NCI-H1436 treated with DMSO at 0.1 percent for 48 hours (cell line): ENCODE measurements at places on chromosomes 11 and 22.

- DNase-seq, result no peak
Observed at GRCh38 chr11:71209181-71209580, 43.2 kb downstream of the SHANK2 start.

DNA sequence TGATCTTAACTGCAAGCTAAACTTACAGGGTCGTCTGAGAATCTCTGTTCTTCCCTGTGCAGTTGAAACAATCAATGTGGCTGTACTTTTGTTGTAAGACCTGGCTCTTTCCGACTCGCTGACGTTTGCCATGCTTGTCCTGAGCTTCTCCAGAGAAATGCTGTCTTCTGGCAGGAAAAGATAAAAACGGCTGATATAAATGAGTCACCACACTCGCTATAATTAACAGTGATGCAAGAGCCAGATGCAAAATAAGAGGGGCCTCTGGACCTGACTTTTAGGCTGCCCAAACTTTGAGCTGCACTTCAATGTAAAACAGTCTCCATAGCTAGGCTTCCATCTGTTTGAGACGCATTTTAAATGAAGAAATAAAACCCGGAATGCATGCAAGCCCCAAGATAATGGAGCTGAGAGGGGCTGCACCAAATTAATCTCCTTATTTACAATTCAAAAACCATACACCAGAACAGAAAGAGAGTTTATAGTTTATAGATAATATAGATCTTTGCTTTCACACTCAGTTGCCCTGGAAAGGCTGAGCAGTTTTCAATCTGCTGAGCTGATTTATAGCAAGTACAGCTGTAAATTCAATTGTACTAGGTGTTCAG lies 48.5 kb downstream of the WT1 start:
- no peak for DNase-seq

GRCh38 chr11:92317721-92318120 lies 93.1 kb downstream of the FAT3 start:
- DNase-seq, result no peak

GRCh38 chr11:15610881-15611280 lies 496.2 kb downstream of the INSC start:
- DNase-seq, result no peak

DNA sequence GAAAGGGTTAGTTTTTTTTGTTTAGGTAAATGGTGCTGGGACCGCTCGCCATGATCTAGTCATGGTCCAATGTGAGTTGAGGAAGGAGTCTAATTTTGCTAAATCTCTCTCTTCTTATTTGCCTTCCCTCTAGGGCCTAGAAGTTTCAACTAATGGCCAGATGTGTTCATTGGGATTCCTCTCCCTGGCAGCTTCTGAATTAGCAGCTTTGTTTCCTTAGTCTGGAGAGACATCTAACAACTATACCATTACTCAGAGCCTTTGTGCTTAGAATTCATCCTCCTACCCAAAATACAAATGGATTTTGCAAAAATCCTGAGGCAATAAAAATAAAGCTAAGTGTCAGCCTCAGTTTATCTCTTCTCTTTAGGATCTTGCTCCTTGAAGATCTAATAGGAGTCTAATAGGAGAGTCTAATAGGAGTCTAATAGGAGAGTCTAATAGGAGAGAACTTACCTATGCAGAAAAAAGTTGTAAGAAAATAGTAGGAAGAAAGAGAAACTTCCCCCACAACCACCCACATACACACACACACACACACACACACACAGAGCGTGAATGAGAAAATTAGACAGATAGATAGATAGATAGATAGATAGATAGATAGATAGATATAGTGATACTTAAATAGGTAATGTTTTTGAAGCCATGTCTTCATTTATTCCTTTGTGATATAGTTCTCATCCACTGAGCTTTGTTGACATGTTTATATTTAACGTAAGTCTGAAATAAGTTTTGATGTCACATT lies 980.5 kb upstream of the CNTN5 start:
- no peak for DNase-seq

GRCh38 chr11:26332572-26332915 lies 614 bp downstream of the ANO3 start:
- no peak for DNase-seq

- no peak for DNase-seq
Observed at GRCh38 chr11:131833366-131833765, 463.0 kb downstream of the NTM start.

DNA sequence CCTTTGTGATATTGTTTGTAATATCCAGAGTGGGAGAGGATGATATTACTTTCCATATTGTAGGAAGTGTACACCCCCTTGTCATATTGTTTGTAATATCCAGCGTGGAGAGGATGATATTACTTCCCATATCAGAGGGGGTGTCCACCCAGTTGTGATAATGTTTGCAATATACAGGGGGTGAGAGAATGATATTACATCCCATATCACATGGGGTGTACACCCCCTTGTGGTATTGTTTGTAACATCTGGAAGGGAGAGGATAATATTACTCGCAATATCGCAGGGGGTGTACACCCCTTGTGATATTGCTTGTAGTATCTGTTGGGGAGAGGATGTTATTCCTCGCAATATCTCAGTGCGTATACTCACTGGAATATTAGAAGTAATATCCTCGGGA lies 61.5 kb downstream of the PRSS23 start:
- DNase-seq, result no peak

DNA sequence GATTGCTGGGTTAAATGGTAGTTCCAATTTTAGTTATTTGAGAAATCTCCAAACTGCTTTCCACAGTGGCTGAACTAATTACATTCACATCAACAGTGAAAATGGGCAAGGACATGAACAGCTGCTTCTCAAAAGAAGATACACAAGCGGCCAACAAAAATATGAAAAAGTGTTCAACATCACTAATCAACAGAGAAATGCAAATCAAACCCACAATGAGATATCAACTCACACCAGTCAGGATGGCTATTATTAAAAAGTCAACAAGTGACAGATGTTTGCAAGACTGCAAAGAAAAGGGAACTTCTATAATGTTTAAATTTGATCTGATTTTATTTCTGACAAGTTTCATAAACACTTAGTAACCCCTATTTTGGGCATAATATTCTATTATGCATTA lies 537.5 kb downstream of the DLG2 start:
- no peak for DNase-seq

DNA sequence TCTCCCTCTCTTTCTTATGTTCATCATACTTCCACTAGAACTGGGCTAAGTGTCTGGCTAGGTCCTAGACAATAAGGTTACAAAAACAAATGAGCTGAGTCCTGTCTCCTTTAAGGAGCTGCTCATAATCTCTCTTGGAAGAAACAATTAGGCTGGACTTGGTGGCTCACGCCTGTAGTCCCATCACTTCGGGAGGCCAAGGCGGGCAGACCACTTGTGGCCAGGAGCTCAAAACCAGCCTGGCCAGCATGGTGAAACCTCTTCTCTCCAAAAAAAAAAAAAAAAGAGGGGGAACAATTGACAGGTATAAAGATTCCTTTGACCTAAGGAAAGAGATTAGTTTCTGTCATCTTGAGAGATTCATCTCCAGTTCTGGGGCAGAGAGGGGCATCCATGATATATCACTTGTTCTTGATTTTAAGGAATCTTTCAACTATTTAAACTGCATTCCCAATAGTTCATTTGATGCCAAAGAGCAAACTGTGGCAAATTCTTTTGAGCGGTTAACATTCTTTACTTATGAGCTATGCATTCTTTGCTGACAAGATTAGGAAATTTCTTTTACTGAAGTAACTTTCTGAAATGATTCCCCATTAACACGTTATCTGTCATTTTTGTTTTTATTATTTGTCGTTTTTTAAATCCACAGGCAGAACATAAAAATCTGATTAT lies 125.5 kb downstream of the C11orf87 start:
- no peak for DNase-seq

DNA sequence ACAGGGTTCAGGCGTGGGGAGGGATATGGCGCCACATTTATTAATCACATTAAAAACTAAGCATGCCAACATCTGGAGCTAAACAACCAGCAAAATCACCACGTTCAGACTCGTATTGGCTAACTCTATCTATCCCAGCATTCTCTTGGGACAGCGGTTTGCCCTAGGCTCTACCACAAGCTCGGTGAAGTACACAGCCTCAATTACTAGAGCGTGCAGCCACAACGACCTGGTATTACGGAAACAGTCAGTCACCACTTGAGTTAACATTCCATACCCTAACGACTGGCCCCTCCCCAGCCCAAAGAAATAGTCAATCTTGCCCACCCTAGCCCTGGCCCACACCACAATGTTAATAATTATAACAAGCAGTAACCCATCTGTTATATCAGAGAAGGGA lies 32.1 kb downstream of the APOL5 start:
- DNase-seq, result no peak

GRCh38 chr11:1201395-1202153 lies 21.3 kb upstream of the MUC5B start:
- no peak for DNase-seq

GRCh38 chr22:46068593-46069491 lies 81.5 kb upstream of the PPARA start:
- no peak for DNase-seq

GRCh38 chr11:106137061-106137460 lies 59.6 kb downstream of the AASDHPPT start:
- no peak for DNase-seq

- no peak for DNase-seq
Observed at GRCh38 chr11:108807262-108807661, 142.4 kb downstream of the DDX10 start.

DNA sequence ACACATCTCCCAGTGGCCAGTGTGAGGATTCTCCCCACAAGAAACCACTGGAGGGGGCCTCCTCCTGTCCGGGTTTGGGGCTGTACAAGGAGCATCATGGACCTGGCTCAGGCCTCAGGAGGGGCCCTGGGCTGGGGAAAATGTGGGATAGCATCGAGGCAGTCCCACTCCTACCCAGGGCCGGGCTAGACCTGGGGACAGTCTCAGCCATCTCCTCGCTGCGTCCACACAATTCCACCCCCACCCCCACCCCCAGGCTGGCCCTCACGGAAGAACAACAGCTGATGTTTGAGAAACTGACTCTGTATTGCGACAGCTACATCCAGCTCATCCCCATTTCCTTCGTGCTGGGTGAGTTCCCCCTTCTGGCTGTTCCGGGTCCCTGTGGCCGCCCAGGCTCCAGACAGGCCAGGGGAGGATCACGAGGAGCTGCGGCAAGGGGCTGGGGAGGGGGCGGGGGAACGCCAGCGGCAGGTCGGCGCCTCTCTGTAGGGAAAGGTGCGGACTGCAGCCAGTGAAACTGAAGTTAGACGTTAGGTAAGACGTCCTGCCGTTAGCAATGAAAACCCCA lies 4.8 kb downstream of the BEST1 start:
- DNase-seq, result no peak

- no peak for DNase-seq
Observed at GRCh38 chr11:8221046-8221723, 42.5 kb downstream of the LMO1 start.

DNA sequence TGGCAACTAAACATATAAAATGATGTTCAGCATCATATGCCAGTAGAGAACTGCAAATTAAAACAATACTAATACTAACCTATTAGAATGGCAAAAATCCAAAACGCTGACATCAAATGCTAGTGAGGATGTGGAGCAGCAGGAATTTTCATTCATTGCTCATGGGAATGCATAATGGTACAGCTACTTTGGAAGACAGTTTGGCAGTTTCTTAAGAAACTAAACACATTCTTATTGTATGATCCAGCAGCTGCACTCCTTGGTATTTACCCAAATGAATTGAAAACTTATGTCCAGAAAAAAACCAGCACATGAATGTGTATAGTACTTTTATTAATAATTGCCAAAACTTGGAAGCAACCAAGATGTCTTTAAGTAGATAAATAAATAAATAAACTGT lies 258.0 kb downstream of the TENM4 start:
- DNase-seq, result no peak

- DNase-seq, result no peak
Observed at GRCh38 chr11:1070594-1071462, 3.8 kb upstream of the MUC2 start.

- DNase-seq, result no peak
Observed at GRCh38 chr11:131109257-131109656, 193.0 kb upstream of the SNX19 start.

- no peak for DNase-seq
Observed at GRCh38 chr22:20128902-20129746, 2.5 kb upstream of the ZDHHC8 start.

GRCh38 chr11:129972611-129973010 lies 30.0 kb downstream of the PRDM10 start:
- no peak for DNase-seq

GRCh38 chr11:13110929-13111812 lies 102.1 kb downstream of the RASSF10 start:
- no peak for DNase-seq

DNA sequence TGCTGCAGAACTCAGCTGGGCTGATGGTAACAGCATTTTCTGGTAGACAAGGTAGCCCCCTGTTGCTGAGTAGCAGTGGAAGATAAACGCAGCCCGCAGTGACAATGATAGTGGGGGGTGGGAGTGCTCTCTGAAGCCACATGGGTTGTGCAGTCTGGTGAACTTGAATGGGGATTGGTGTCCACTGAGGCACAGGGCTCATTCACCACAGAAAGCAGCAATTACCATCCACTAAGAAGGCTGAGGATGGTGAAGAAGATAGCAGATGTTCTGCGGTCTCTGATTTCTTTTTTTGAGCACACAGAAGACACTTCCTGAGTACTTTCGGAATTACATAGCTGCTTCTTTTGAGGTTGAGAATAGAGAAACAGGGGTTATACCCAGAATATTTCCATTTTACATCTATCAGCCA lies 150.3 kb downstream of the LRRC4C start:
- no peak for DNase-seq

DNA sequence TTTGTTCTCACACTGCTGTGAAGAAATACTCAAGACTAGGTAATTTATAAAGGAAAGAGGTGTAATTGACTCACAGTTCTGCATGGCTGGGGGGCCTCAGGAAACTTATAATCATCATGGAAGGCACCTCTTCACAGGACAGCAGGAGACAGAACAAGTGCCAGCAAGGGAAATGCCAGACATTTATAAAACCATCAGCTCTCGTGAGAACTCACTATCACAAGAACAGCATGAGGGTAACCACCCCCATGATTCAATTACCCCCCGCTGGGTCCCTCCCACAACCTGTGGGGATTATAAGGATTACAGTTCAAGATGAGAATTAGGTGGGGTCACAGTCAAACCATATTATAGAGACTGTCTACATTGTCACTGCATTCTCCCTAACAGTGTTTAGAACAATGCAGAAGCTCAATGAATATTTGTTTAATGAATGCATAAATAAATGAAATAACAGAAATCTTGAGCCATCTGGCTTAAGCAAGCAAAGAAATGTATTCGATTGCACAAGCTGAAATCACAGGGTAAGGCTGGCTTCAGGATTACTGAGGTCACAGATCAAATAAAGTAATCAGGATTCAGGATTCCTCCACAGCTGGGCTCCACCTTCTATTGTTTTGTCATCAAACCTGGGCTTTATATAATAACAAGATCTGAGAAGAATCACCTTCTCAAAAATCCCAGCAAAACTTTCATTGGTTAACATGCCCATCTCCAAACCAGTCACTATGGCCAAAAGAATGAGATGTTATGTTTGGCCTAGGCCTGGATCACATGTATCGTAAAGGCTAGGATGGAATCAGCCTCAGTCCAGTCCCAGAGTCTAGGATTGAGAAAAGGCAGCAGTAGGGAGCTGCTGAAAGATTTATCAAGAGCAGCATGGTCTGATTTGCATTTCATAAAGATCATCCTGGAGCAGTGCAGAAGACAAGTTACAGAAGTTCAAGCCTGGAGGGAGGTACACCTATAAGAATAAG lies 137.8 kb upstream of the UBASH3B start:
- DNase-seq, result no peak

- no peak for DNase-seq
Observed at GRCh38 chr11:7573193-7573557, 59.4 kb downstream of the PPFIBP2 start.

- DNase-seq, result peak; percentile 60
Observed at GRCh38 chr11:84089072-84090057, 803.2 kb upstream of the CCDC90B start.
